RPMI7951 (cell line): ENCODE measurements at places on chromosomes 11 and 22. TPM values are rescaled to one million over a fixed set of nuclear protein-coding genes. Genes with fewer than 3 reads are reported as not detected.

- peak; percentile 73 for DNase-seq
These were observed 71.5 kb upstream of the SORL1-AS1 start for GRCh38 chr11:121524233-121524631.

GRCh38 chr22:22386602-22387385 lies 121.7 kb downstream of the ZNF280B start:
- no peak for DNase-seq

GRCh38 chr11:122772945-122773344 lies 65.4 kb upstream of the CRTAM start:
- DNase-seq: peak; percentile 58

DNA sequence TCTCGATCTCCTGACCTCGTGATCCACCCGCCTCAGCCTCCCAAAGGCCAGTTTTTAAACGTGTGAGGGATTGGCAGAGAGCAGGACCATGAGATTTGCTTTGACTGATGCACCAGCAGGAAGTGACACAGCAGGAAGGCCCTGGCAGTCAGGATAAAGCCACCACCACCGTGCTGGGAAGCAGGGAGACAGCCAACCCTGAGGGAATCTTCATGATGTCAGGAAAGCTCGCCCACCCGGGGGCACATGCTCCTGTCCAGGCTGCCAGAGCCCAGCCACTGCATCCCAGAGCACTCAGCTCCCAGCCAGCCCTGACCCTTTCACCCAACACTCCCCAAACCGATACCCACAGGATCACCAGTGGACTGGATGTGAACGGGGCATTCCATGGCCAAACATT lies 6.1 kb downstream of the TUBGCP6 start:
- DNase-seq: no peak

GRCh38 chr11:27723687-27724086 lies 23.4 kb upstream of the BDNF start:
- DNase-seq: peak; percentile 22

SCGB2A2 gene
- not detected in 2 replicates for total RNA-seq

TUBA8 gene
- total RNA-seq: 0.39 and 0.48 TPM in 2 replicates

ACR gene
- total RNA-seq: not detected in 2 replicates

TRPC6 gene
- total RNA-seq: 0.36 and 1.1 TPM in 2 replicates

AGBL2 gene
- total RNA-seq: 0.29 and 0.48 TPM in 2 replicates

- no peak for DNase-seq
These were observed 705 bp downstream of the UNC93B1 start for GRCh38 chr11:68002938-68003845.

- peak; percentile 48 for DNase-seq
These were observed 239.0 kb downstream of the TENM4 start for GRCh38 chr11:79201677-79202347.

GRCh38 chr11:90250970-90251369 lies 28.1 kb upstream of the CHORDC1 start:
- DNase-seq: peak; percentile 71

- no peak for DNase-seq
These were observed 2.3 kb downstream of the DMC1 start for GRCh38 chr22:38567531-38568285.

DNA sequence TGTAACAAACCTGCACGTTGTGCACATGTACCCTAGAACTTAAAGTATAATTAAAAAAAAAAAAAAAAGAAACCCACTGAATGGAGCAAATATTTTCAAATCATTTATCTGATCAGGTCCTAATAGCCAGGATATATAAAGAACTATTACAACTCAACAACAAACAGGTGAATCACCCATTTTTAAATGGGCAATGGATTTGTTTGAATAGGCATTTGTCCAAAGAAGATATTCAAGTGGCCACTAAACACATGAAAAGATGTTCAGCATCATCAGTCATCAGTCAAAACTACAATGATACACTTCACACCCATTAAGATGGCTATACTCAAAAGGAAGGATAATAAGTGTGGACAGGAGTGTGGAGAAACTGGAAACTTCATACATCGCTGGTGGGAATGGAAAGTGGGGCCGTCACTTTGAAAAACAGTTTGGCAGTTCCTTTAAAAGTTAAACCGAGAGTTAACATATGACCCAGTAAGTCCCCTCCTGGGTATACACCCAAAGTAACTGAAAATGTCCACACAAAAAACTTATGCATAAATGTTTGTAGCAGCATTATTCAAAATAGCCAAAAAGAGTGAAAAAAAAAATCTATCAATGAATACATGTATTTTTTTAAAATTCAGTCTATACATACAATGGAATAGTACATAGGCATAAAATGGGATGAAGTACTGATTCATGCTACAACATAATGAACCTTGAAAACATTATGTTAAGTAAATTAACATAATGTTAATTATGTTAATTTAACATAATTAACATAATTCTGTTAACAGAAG lies 53.1 kb downstream of the ARRB1 start:
- no peak for DNase-seq

DNA sequence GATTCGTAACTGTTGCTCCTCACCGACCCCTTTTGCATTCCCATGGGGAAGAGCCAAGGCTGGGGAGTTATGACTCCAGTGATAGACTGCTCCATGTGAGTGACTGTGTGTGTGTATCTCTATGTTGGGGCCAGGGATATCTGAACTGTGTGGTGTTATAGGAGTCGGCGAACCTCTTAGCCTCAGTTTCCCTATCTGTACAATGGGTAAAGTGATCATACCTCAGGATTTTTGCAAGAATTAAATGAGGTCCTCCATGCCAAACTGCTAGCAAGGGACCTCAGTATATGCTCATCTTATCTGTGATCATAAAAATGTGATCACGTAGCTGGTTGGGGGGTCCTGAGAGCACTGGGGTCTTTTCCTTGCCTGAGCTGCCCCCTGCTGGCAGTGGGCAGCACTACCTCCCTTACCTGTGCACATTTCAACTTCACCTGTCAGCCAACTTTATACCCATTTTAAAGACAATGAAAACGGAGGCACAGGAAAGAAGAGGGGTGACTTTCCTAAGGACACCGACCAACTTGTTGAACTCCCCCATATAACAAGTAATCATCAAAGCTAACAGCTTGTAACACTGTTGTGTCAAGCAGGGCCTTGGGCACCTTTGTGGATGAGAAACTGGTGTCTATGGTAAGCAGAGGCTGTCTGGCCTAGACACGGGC lies 1.4 kb upstream of the DPP3 start:
- DNase-seq: no peak

DNA sequence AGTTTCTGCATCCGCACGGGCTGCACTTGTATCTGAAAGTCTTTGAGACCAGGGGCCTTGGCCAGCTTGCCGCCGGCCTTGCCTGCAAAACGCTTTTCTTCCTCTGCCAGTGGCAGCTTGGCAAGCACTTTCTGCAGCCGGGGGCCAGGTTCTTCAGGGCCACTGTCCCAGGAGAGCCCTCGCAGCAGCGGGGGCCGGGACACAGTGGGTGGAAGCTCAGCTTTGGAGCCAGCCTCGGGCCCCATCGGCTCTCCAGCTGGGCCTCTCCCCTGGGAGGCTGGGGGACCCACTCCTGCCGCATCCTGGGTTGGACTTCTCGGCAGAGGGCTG lies 57.5 kb upstream of the LYVE1 start:
- no peak for DNase-seq

- DNase-seq: peak; percentile 42
These were observed at the start of gene P2RY2 for GRCh38 chr11:73218106-73218829. TSS of gene P2RY2 (plus strand) at chr11:73218281. CDS start at chr11:73234160, 15,879 bp downstream.

GRCh38 chr11:112294688-112295340 lies 34.2 kb upstream of the PLET1 start:
- peak; percentile 58 for DNase-seq

PRDM11 gene
- total RNA-seq: 2.0 and 2.9 TPM in 2 replicates
